ENCODE measurements at places on chromosomes 12 and 14. TPM values are rescaled to one million over a fixed set of nuclear protein-coding genes. Genes with fewer than 3 reads are reported as not detected.
A peak's percentile ranks its signal among the peaks of the same experiment; 100 is the strongest.

Gene TCHP
- 13.3 TPM for total RNA-seq

Gene NTN4
- total RNA-seq: 0.13 TPM

DNA sequence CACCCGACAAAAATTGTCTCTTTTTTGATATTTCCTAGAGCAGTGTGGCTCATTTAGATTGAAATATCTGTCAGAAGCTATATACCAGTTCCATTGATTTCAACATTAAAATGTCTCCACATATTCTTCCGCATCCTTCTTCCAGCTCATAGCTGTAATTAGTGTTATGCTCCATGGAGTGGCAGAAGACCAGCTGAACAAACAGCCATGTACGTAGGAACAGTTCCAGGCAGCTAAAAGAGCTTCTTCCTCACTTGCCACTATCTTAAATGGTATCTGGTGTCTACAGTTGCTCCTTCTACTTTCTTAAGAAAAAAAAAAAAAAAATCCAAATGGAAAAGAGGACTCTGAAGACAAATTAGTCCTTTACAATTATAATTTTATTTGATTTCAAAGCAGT, 848.0 kb downstream of the DIO2 start:
- no peaks in the 10 kb centered on the region for H3K4me1 ChIP-seq
- no peaks in the 10 kb centered on the region for H3K36me3 ChIP-seq
- no peaks in the 10 kb centered on the region for H3K27me3 ChIP-seq
- no peak overlapping the region for H3K27ac ChIP-seq
- DNase-seq: no peak

DNA sequence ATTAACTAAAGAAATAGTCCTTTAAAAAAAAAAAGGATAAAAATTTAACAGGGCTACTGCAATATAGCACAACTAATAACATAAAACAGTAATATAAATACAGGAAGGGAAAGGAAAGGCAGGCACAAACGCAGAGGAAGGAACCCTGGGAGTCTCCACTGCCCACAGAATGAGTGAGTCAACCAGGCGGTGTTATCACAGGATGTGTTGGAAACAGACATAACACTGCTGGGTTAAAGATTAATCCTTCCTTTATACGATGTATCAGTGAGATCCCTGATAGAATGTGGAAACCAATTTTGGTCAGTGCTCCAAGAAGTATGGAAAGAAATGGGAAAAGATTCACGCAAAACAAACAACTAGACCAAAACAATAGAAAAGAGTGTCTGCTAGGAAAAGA, 47.9 kb downstream of the FGD6 start:
- no peaks in the 10 kb centered on the region for H3K4me1 ChIP-seq
- H3K4me3 ChIP-seq: no peak overlapping the region
- H3K27me3 ChIP-seq: no peaks in the 10 kb centered on the region
- peaks cover 30% of the 10 kb centered on the region for H3K36me3 ChIP-seq

Gene OLR1
- total RNA-seq: not detected

DNA sequence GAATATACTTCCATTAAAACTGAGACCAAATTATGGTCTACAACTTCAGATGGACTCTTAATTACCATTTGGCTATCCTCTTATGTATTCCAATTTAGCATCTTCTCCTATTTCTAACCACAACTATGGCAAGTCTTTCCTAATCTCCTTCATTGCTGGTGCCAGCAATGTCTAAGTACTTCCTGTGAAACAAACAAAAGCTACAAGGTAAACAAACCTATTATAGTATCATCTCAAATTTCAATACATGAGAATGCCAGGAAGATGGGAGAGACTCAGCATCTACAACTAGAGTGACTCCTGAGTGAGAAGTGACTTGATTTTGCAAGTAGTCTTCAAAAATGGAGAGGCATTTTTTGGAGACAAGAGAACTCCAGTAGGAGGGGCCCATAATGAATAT, 202.9 kb upstream of the ATXN7L3B start:
- no peak overlapping the region for H3K4me3 ChIP-seq
- no peaks in the 10 kb centered on the region for H3K4me1 ChIP-seq

DNA sequence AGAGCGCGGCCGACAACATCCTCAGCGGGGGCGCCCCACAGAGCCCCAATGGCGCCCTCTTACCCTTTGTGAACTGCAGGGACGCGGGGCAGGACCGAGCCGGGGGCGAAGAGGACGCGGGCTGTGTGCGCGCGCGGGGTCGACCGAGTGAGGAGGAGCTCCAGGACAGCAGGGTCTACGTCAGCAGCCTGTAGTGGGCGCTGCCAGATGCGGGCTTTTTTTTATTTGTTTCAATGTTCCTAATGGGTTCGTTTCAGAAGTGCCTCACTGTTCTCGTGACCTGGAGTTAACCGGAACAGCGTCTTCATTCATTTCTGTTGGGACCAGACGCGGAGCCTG, 103.8 kb upstream of the FKBP4 start:
- peak overlapping the region; percentile 78 for H3K4me3 ChIP-seq
- H3K4me1 ChIP-seq: no peaks in the 10 kb centered on the region
- H3K36me3 ChIP-seq: no peaks in the 10 kb centered on the region
- H3K27ac ChIP-seq: no peak overlapping the region

DNA sequence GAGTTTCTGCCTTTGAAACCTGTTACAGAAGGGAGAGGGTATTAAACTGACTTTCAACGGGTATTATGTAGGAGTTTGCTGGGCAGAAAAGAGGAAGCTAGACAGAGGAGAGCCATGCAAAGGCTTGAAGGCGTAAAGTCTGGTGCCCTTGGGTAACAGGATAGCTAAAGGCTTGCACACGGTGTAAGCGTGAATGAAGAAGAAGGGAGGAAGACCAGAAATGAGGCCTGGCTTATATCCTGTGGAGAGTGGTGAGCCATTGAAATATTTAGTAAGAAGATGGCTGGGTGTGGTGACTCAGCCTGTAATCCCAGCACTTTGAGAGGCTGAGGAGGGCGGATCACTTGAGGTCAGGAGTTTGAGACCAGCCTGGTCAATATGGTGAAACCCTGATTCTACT, 22.6 kb downstream of the SUDS3 start:
- no peak for DNase-seq
- peaks cover 67% of the 10 kb centered on the region for H3K36me3 ChIP-seq
- H3K27ac ChIP-seq: no peak overlapping the region
- no peaks in the 10 kb centered on the region for H3K4me1 ChIP-seq

- no peak overlapping the region for H3K4me3 ChIP-seq
- no peak overlapping the region for H3K27ac ChIP-seq
- peaks cover 16% of the 10 kb centered on the region for H3K36me3 ChIP-seq
- DNase-seq: no peak
- H3K4me1 ChIP-seq: no peaks in the 10 kb centered on the region
Observed at GRCh38 chr14:92945544-92945943, 22.6 kb downstream of the CHGA start.

- no peak for DNase-seq
- H3K36me3 ChIP-seq: no peaks in the 10 kb centered on the region
- H3K4me1 ChIP-seq: peaks cover 29% of the 10 kb centered on the region
- H3K27me3 ChIP-seq: no peaks in the 10 kb centered on the region
Observed at GRCh38 chr14:76918256-76918781, 92.1 kb downstream of the LRRC74A start.

GRCh38 chr12:70449074-70449752, 83.1 kb downstream of the KCNMB4 start:
- no peak for DNase-seq
- no peak overlapping the region for H3K27ac ChIP-seq
- H3K27me3 ChIP-seq: no peaks in the 10 kb centered on the region

Gene HOXC6
- total RNA-seq: not detected

GRCh38 chr14:104351849-104352492, 213.6 kb downstream of the KIF26A start:
- H3K27ac ChIP-seq: no peak overlapping the region
- H3K4me1 ChIP-seq: no peaks in the 10 kb centered on the region

Gene CLEC7A
- not detected for total RNA-seq

DNA sequence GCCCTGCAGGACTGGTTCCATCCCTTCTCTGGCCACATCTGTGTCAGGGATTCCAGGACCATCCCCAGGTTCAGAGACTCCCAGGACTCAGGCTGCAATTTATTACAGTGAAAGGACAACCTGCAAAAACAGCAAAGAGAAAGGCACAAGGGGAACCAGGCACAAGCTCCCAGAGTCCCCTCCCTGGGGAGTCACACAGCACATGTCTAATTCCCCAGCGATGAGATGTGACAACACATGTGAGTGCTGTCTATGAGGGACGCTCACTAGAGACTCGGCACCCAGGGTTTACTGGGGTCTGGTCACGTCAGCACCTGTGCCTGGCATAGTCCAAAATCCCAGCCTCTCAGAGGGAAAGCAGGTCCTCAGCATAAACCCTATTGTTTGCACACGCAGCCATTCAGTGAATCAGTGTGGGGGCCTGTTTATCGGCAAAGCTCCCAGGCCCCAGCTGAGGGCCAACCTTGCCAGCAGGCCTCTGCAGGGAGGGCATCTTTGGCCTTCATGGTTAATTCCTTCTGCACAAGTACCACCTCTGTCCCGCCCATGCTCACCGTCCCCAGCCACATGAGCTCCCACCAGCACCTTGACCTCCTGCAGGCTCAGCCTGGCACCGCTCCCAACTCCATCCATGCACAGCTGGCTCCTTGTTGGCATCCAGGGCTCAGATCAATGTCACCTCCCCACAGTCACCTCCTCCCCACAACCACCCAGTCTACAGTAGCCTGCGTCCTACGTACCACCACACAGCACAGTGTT, 198.9 kb upstream of the SFSWAP start:
- no peak overlapping the region for H3K4me3 ChIP-seq
- H3K36me3 ChIP-seq: no peaks in the 10 kb centered on the region
- H3K4me1 ChIP-seq: no peaks in the 10 kb centered on the region
- H3K27ac ChIP-seq: no peak overlapping the region
- H3K27me3 ChIP-seq: no peaks in the 10 kb centered on the region

DNA sequence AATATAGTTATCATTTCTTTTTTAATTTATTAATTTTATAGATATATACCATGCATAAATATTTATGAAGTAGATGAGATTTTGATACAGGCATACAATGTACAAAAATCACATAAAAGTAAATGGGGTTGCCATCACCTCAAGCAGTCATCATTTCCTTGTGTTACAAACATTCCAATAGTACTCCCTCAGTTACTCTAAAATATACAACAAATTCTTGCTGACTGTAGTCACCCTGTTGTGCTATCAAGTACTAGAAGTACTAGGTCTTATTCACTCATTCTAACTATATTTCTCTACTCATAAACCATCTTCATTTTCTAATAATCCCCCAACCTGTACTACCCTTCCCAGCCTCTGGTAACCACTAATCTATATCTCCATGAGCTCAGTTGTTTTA, 432.6 kb upstream of the SYT1 start:
- no peaks in the 10 kb centered on the region for H3K27me3 ChIP-seq
- H3K4me1 ChIP-seq: no peaks in the 10 kb centered on the region
- H3K27ac ChIP-seq: no peak overlapping the region
- no peak for DNase-seq
- no peak overlapping the region for H3K4me3 ChIP-seq

Gene BDKRB1
- not detected for total RNA-seq

- peaks cover 11% of the 10 kb centered on the region for H3K36me3 ChIP-seq
- no peak overlapping the region for H3K4me3 ChIP-seq
- H3K27ac ChIP-seq: no peak overlapping the region
- DNase-seq: no peak
Observed at GRCh38 chr14:77529213-77529612, 30.6 kb upstream of the ISM2 start.

Data from H9 (cell line).